Trophoblast cell (in vitro differentiated cells and primary cell): ENCODE measurements at places on chromosomes 1 and 21.
A peak's percentile ranks its signal among the peaks of the same experiment; 100 is the strongest.

DNA sequence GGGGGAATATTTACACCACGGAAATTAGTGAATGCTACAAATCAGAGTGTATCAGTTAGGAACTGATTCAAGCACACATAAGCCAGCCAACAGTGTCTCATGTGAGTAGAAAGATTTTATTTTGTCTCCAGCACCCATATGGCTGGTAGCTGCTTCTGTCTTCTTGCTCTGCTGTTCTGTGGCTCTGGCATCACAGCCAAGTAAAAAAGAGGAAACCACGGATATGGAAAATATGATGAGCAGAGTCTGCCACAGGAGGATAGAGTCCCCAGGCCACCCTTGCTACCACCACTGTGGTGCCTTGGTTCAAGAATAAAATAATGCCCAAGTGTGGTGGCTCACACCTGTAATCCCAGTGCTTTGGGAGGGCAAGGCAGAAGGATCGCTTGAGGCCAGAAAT lies 53.6 kb upstream of the SPOCD1 start:
- no peak for DNase-seq

GRCh38 chr1:171472183-171472647 lies 13.1 kb upstream of the PRRC2C start:
- no peak for DNase-seq

- DNase-seq: no peak
Observed at GRCh38 chr21:41883582-41883981, 4.4 kb upstream of the PRDM15 start.

DNA sequence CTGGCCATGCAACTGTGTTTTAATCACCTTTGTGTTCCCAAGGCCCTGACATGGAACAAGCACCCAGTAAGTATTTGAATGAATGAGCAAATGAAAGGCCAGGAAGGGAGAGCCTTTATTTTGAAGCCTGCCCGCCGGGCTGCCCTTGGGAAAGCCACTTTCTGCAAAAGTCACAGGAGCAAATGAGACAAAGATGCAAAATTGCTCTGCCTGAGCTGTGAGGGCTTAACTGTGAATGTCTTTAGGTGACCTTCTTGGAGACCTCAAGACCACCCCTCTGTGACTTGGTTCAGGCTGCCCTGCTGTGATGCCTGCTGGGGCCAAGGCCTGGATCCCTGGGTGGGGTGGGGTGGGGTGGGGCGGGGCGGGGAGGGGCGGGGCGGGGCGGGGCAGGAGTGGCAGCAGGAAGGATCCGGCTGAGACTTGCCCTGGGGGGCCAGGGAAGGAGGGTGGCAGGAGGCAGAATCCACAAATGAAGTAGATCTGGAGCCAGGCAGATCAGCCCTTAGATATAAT lies 54.0 kb downstream of the RUNX3 start:
- DNase-seq: no peak

DNA sequence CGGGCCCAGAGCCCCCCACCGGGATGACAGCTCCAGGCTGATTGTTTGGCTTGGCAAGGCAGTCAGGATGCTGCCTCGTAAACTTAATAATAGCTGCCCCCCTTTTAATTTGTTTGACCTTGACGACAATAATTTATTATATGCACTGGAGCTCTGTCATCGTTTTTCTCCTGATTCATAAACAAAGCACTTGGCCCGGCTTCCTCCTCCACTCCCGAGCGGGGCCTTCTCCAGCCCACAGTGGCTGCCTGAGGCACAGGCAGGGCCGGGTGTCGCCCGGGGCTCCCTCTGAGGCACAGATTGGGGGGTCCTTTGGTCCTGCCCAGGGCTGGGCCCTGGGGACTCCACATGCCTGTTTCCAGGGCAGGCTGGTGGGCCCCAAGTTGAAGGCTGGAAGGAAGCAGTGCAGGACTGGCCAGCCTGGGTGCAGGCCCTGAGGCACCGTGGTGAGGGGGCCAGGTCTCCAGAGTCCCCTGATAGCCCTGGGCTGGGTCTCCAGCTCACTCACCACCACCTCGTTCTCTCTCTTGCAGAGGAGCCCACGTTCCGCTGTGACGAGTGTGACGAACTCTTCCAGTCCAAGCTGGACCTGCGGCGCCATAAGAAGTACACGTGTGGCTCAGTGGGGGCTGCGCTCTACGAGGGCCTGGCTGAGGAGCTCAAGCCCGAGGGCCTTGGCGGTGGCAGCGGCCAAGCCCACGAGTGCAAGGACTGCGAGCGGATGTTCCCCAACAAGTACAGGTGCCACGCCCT lies 52.0 kb upstream of the ARHGEF16 start:
- no peak for DNase-seq

DNA sequence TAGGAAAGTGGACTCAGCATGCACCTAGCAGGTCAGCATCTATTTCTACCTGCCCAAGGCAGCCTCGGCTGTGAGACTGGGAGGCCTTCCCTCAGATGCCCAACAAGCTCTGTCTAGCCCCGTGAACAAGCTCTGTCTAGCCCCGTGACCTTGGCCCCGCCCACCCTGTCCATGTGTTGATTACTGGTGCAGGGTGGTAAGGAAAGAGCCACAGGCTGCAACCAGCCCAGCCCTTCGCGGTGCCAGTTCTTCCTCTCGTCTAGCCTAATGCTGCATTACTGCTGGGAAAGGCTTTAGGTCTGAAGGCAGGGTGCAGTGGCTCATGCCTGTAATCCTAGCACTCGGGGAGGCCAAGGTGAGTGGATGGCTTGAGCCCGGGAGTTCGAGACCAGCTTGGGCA lies 2.2 kb downstream of the GPR153 start:
- DNase-seq: peak; percentile 29

- DNase-seq: no peak
Observed at GRCh38 chr1:97832481-97832880, 88.4 kb downstream of the DPYD start.

- DNase-seq: no peak
Observed at GRCh38 chr1:98256700-98257099, 335.9 kb upstream of the DPYD start.

- no peak for DNase-seq
Observed at GRCh38 chr1:236175642-236176336, 33.5 kb downstream of the GPR137B start.

- DNase-seq: peak; percentile 73
Observed at GRCh38 chr1:219304227-219305226, 130.8 kb downstream of the LYPLAL1 start.

- peak; percentile 56 for DNase-seq
Observed at GRCh38 chr1:206507284-206508129, at the start of gene RASSF5. Gene RASSF5 (plus strand): TSS chr1:206507531. CDS start chr1:206507603, 72 bp downstream.

- DNase-seq: no peak
Observed at GRCh38 chr21:16536140-16536539, 806.4 kb downstream of the USP25 start.

GRCh38 chr1:29256394-29256793 lies 20.1 kb downstream of the PTPRU start:
- DNase-seq: no peak

GRCh38 chr1:94383966-94384408 lies 34.2 kb upstream of the ABCD3 start:
- no peak for DNase-seq

DNA sequence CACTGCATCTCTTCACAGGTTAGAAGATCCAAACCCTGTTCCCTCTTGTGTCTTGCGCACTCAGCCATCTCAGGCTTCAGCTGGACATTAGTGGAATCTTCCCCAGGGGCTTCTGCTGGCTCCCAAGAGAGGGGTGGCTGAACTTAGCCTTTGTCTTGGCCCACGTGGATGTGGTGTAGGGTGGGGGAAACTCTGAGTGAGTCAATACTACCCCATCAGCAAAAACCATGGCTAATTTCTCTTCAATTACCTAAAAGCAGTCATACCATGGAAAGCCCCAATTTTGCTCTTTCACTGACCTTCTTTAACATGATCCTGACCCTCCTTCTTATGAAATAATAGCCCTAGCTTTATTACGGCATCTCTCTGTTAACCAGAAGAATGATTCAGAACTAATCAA lies 72.5 kb upstream of the RAB3GAP2 start:
- no peak for DNase-seq

- DNase-seq: no peak
Observed at GRCh38 chr1:12656575-12656974, 12.7 kb downstream of the AADACL4 start.

DNA sequence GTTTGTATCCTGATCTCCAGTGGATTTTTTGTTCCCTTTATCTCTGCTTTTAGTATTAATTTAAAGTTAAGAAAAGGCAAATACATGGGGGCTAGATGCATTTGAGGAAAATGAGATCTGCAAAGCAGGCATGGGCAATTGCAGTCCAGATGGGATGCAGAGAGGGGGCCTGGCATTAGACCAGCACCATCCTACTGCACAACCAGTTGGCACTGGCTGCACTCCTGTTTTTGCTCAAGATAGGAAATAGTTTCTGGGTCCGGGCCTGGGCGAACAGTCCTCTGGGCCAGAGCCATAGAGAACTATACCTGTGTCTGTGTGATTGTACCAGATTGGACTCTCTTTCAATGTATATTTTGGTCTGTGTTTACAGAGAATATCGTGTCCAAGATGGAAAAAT lies 34.0 kb upstream of the LEPR start:
- DNase-seq: no peak

- DNase-seq: no peak
Observed at GRCh38 chr1:209547626-209548025, 35.9 kb upstream of the CAMK1G start.

DNA sequence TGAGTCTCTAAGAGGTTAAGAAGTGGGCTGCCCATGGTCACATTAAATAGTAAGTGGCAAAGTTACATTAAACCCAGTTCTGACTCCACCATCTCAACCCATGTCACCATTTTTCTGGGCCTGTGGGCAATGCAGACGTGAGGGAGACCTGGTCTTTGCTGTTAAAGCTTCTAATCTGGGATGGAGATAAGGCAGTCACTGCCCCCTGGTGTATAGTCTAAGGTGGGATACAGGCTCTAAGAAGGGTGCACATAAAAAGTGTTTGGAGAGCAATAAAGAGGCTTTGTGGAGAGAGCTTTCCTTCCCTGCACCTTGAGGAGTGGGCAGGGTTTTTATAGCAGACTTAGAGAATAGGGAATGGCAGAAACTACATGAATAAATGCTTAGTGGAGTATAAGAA lies 141.3 kb downstream of the ROR1 start:
- DNase-seq: no peak

- no peak for DNase-seq
Observed at GRCh38 chr1:66981679-66982078, 56.9 kb downstream of the MIER1 start.

DNA sequence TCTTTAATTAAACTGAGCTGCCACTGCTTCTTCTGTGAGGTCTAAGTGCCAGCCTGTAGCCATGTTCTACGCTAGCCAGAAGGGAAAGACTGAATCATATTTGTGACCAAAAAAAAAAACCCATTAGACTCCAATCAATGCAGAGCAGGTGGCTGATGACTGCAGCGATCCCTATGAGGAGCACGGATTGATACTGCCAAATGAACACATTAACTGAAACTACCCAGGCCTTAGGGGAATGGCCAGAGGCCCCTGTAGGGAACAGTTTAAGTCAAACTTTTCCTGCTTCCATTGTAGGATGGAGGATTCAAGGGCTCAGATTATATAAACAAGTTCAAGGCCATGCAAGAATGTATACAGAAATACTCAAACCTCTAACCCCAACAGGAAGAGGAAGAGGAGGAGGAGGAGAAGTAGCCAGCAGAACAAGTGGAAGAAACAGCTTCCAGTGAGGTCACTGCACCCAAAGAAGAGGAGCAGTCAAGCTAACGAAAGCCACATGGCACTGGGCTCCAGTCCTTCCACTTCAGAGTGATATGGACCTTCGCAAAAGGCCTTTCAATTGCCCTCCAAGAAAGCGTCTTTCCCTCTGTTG lies 328.3 kb downstream of the SMYD3 start:
- no peak for DNase-seq

DNA sequence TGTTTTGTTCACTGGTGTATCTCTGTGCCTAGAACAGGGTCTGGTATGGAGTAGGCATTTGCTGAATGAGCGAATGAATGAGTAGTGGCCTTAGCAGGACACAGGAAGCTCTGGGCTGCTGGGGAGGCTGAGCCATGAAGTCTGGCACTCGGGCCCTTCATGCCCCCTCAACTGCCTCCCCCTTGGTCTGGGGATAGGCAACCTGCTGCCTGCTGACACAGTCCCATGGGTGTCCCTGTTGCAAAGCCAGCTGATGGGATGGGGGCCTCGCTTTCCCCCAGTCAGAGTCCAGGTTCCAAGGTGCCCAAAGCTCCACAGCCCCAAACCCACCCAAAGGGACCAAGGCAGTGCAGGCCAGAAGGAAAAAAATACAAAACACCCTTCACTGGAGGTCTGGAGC lies 107.0 kb upstream of the CASZ1 start:
- no peak for DNase-seq

GRCh38 chr1:53371851-53372250 lies 44.0 kb upstream of the LRP8 start:
- no peak for DNase-seq

DNA sequence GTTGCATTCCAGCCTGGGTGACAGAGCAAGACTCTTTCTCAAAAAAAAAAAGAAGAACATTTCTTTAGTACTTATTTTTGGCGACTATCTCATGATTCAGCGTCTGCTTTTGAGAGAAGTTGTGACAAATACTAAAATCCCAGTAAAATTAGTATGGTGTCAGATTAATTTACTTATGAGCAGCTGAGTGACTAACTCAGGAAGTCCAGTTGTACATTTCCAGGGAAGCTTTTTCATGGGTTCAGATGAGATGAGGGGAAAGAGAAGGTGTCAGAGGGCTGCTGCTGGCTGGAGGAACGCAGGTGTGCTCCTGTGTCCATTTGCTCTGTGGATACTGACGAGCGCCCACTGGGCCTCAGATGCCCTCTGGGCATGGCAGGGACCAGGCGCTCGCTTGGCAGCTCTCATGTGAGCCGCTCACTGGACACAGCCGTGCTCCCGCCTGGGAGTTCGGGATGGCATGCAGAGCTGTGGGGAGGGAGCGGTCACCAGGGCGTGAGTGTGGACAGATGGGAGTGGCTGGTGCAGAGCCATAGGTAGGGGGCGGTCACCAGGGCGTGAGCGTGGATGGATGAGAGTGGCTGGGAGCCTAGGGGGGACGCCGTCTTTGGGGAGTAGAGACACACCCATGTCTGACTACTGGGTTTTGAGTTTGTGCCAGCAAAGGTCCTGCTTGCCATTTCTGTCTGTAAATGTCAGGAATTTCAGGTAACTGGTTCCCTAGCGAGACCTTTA lies 55.0 kb downstream of the ADARB1 start:
- no peak for DNase-seq

DNA sequence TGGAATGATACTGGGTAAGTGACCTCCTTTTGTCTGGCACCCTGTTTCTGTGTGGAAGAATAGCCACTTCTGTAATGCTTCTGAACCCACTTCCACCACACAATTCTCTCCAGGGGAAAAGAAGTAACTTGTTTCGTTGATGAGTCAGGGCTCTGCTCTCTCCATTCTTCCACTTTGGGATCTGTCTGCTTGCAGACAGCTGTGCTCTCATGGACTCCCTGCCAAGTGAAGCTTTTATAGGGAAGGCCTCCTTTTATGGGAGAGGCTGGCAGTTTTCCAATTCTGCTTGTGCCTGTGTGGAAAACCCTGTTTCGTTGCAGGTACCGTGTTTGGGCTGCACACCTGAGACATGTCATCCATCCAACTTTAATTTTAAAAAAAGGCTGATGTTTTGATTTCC lies 130.7 kb downstream of the GIPC2 start:
- DNase-seq: no peak

DNA sequence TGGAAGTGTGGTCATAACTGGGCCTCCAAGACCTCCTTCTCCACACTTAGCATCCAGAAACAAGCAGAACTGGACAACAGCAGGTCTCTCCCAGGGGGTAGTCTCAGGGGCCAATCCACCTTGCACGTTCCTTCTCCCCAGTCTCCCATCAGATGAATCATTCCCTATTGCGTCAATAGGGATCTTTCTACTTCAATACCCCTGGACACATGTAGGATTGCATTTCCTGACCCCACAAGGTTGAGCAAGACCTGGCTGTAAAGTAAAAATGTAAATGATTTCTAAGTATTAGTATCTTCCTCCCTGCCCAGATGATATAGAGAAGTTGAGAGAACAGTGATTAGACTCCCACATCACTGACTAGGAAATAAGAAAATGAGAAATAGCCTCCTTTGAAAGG lies 224.5 kb upstream of the CSF3R start:
- no peak for DNase-seq
